ENCODE measurements at places on chromosomes 5 and 9.

- no peak for DNase-seq
Measured at GRCh38 chr5:40679913-40680681, at the start of gene PTGER4. Gene PTGER4, plus strand, starts transcription at chr5:40679915. Its CDS starts 1,079 bp downstream, at chr5:40680994.

DNA sequence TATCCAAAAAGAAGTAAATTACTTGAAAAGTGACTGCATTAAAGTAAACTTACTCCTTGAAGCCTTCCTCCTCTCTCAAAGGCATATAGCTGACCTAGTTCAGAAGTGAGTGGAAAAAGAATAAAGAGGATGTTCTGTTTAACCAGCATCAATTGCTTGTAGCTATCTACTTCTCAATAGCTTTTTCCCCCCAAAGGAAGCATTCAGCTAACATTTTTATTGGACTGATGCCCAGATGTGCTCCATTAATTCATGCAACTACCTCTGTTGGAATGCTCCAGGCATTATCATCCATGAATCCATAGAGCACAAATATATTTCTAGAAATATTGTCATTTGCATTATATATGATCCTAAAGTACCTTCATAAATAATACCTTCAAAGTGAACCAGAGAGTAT is 132.8 kb downstream of the RASEF start:
- DNase-seq: no peak

DNA sequence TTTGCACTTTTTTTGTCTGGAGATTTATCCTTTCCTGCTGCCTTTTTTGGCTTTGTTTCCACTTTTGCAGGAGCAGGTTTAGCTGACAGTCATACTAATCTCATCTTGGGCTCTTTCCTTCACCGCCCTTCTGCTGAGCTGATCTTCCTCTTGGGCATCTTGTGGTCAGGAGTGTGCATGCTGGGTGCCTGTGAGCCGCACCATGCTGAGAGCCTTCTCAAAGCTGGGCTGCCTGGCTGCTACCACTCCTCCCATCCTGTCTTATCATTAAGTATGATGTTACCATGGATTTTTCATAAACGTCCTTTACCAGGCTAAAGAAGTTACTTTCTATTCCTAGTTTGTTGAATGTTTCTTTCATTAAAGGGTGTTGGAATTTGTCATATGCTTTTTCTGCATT is 49.5 kb upstream of the MCCC2 start:
- DNase-seq: no peak

GRCh38 chr5:36436306-36436705 is 134.6 kb upstream of the RANBP3L start:
- DNase-seq: no peak

DNA sequence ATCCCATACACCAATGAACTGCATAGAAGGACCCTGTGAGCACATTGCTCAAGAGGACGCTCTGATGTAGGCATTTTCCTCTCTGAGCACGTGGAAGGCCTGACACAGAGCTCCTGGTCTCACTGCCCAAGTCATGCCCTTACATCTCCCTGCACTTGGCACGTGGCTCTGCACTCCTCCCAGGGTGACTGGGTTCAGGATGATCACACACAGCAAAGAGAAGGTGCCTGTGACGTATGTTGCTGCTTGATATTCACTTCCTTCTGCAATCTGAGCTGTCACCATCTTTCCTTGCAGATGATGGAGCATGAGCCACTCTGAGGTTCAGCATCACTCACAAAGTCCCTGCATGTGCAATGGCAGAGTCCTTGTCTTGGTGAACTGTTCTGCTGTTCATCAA is 125.2 kb downstream of the FSTL4 start:
- DNase-seq: no peak

DNA sequence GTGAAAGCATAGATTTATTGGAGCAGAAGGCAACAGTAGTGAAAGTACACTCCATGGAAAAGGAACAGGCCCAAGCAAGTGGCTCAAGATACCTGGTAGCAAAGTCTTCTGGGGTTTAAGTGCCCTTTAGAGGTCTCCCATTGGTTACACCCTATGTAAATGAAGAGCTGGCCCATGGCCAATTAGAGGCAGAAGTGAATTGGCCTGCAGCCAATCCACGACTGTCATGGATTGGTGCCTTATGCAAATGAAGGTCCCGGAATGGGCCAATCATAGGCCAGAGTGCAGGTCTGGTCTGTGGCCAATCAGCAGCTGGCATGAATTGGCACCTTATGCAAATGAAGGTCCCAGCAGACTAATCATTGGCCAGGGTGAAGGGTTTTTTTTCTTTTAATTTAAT is 64.2 kb upstream of the PCSK5 start:
- no peak for DNase-seq

- no peak for DNase-seq
Measured at GRCh38 chr9:22129133-22129532, 120.0 kb upstream of the CDKN2B start.

DNA sequence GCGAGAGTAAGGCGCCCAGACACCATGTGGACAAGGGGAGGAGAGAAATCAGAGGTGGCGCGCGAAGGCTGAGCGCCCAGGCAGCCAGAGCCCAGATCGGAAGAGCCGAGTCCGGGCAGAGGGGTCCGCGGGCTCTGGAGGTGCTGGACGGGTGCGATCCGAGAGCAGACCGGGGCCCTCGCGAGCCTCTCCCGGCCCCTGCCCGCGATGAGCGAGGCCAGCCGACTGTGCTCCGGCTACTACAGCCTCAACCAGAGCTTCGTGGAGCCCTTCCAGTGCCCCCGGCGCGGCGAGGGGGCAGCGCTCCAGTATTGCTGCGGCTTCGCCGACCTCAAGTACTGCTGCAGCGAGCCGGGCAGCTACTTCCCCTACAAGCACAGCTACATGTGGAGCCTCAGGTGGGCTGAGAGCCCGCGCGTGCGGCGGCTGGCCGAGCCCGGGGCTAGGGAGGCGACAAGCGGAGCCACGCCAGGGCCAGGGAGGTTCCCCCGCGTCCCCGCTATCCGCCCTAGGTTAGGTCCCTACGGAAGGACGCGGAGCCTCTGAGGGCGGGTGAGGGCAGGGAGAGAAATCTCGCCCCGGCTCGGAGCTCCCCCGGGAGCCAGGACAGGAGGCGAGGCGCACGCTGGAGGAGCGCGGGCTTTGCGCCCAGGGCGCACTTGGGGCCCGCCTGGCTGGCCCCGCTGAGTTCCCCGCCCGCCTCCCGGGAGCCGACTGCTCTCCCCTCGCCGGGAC is at the start of gene SHISAL2B:
TSS of gene SHISAL2B (plus strand) at position 87 of the 735 bp plus-strand sequence. CDS start at position 208, 121 bp downstream.
- no peak for DNase-seq

- no peak for DNase-seq
Measured at GRCh38 chr5:136042665-136043121, 13.9 kb downstream of the TGFBI start.

GRCh38 chr5:88115211-88115610 is 153.4 kb downstream of the TMEM161B start:
- DNase-seq: no peak

DNA sequence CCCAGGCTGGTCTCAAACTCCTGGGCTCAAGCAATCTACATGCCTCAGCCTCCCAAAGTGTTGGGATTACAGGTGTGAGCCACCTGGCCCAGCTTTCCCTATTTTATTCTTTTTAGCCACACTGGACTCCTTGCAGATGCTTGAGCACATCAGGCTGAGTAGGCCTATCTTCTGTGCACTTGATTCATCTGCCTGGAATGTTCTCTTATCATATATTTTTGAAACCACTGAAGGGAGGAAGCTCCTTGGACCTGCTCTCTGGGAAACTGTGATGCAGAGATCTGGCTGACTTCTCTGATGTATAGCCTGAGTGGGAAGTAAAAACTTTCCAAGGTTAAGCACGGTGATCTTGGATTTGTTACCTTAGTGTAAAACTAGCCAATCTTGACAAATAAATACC is 6.5 kb upstream of the MAT2B start:
- DNase-seq: no peak

- no peak for DNase-seq
Measured at GRCh38 chr5:150376799-150377771, 19.6 kb downstream of the TCOF1 start.

GRCh38 chr9:136231478-136232297 is 13.9 kb downstream of the QSOX2 start:
- DNase-seq: no peak

DNA sequence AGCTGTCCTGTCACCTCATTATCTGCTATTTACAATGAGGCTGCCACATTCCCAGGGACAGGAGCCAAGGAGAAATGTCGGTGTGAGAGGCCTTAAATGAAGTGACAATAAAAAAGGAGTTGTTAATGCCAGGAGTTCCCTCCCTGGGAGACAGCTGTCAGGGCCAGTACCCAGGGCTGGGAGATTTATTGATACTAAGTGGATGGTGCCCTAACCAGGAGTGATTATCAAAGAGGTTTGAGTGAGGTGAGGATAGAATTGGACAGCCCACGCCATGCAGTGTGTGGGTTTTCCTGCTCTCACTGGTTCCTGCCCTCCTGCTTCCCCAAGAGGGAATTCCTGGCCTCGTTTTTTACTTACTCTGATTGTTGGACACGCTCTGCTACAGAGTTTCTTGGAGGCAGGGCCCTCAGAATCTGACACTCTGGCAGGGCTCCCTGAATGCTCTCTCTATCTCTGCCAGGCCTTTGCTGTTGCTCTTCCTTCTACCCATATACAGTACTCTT is 150.8 kb downstream of the GRIA1 start:
- no peak for DNase-seq

GRCh38 chr9:33263131-33264002 is 1.1 kb downstream of the BAG1 start:
- DNase-seq: no peak

GRCh38 chr5:43675357-43675756 is 72.4 kb downstream of the NNT start:
- DNase-seq: no peak

GRCh38 chr5:141001844-141002604 is 35.7 kb downstream of the PCDHAC2 start:
- DNase-seq: peak; percentile 51

DNA sequence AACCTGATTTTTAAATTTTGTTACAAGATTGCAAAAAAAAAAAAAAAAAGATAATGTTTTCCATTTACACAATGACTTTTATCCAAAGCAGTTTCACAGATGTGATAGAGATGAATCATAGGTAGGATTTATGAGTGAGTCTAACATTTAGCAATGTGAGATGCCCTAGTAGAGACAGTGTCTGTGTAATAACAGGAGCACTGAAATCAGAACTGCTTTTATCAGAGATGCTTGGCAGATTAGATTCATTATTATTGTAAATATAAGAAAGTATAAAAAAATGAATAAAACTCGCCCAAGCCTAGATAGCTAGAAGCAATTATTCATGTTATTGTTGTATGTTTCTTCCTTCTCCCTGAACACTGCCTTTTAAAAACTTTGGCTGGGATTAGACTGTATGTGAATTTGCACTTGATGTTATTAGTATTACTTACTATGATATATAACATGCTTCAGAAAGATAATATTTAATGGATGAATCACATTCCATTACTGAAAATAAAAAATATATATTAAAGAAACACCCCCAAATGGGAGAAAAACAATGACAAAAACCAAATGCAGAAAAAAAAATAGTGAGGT is 567.3 kb upstream of the KLF4 start:
- DNase-seq: no peak

- no peak for DNase-seq
Measured at GRCh38 chr5:41891066-41891707, 13.0 kb upstream of the RIMOC1 start.

GRCh38 chr5:17261075-17261474 is 43.6 kb downstream of the BASP1 start:
- DNase-seq: no peak

- DNase-seq: no peak
Measured at GRCh38 chr9:137638680-137639079, 19.9 kb downstream of the EHMT1 start.

DNA sequence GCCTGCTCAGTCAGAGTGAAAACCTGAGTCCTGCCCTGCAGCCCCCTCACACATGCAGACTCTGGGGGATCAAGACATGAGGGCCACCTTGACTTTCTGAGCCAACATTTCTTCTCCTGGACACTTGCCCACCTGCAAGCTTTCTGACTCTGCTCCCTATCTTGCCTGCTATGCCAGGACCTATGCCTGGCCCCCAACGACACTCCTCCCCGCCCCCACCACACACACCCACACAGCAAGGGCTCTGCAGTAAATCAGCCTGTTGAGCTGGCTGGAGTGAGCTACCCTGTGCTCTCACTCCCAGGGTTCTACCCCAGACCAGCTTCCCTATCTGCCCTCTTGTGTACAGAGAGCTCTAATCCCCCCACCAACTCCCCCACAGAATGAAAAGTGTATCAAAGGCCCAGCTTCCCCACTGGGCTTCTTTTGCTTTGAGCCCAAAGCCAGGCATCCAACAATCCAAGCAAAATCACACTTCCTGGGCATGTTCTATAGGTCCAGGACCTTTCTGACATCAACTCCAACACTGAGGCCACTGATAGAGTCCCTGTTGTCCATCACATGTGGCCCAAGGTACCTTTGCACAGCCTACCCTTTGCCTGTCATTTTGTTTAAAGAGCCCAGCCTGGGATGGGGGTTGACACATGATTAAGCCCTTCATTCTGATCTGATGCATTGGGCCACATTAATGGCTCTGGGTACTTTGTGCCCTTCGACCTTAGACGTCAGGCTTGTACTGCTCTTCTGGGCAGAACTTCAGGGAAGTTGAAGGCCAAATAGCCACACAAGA is 7.2 kb downstream of the PDLIM4 start:
- DNase-seq: no peak

DNA sequence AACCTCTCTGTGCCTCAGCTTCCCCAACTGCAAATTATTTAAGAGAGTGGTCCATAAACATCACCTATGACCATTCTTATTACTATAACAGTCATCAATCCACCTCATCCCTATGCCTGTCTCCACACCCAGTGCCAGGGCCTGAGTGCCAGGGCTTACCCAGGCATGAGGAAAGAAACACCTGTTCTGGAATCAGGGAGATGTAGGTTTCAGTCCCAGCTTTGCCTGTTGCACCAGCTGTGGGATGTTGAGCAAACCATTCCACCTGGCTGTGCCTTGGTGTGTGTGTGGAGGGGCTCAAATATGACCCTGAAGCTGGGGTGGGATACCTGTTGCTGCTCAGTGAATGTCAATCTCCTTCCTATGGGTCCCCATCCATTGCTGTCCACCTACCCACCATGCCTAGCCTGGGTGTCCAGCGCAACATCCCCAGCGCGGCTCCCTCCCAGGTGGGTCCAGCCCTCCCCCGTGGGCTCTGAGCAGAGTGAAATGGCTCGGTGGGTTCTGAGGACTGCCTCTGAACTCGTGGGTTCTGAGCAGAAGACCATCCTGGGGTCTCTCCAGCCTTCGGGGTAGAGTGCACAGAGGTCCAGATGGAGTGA is 16.3 kb downstream of the AKNA start:
- no peak for DNase-seq

- DNase-seq: no peak
Measured at GRCh38 chr9:108109927-108110690, 620.5 kb upstream of the KLF4 start.

- peak; percentile 88 for DNase-seq
Measured at GRCh38 chr9:72362680-72363139, 2.3 kb downstream of the ZFAND5 start.

DNA sequence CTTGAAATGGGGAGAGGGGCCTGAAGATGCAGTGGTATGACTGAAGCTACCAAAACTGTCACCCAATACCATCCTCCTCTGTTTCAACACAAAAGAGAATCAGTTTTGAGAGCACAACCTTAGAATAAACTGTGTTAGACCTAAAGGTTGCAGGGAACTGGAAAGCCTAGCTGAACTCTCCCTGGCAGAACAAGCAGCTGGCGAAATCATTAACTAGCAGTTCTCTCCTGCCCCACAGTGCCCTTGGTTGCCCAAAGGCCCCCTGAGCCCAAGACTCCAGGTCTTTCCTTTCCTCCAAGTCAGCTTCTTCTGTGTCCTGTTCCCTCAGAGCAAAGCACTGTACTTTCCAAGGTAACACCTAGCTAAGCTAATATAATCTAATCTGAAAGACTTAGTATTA is 135.4 kb upstream of the SLC30A5 start:
- no peak for DNase-seq

GRCh38 chr5:122727112-122727541 is 47.8 kb upstream of the SNX2 start:
- DNase-seq: no peak
